NCI-H510A (cell line): ENCODE measurements at places on chromosomes 3 and 15.

- no peak for DNase-seq
Measured at GRCh38 chr3:80060664-80061063, 292.9 kb upstream of the ROBO1 start.

- DNase-seq, result no peak
Measured at GRCh38 chr3:7508821-7509220, 647.9 kb downstream of the GRM7 start.

DNA sequence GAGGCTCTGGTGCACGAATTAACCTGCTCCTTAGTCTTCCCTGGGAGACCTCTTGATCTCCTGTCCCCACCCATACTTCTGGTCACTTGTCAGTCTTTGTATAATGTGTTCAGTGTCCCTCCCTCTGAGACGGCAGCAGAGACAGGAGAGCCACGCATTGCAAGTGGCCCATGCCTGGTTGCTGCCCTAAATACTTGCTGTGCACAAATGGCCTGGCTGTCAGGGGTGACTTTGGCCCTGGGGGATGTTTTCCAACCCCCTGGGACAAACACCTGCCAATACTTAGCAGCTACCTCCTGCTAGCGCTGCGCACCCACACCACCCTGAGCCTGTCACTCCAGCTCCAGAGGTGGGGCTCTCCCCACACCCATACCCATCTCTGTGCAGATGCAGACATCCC, 17.2 kb downstream of the KLF13 start:
- no peak for DNase-seq

GRCh38 chr3:161221806-161222600, 892 bp downstream of the NMD3 start:
- no peak for DNase-seq

- DNase-seq, result no peak
Measured at GRCh38 chr3:129462361-129462968, 22.4 kb downstream of the IFT122 start.

DNA sequence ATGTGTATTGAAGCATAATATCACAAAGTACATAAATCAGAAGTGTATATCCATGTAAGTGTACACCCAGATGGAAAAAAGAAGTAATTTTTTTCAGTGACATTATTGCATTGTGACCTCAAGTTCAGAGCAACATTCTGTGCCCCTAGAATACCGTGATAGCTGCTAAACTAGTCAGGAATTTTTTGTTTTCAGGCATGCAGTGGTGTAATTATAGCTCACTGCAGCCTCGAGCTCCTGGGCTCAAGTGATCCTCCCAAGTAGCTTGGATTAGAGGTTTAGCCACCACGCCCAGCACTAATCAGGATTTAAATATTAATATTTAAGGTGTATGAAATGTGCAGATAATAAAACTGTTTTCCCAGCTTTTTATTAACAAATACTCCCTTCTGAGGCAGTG, 25.5 kb downstream of the SEC62 start:
- no peak for DNase-seq

GRCh38 chr15:60800299-60801072, 321.5 kb upstream of the ICE2 start:
- DNase-seq, result no peak
